NCI-H2107 (cell line): ENCODE measurements at places on chromosomes 6 and 20.

GRCh38 chr6:36441307-36441894 lies 1.3 kb downstream of the PXT1 start:
- peak; percentile 59 for DNase-seq

DNA sequence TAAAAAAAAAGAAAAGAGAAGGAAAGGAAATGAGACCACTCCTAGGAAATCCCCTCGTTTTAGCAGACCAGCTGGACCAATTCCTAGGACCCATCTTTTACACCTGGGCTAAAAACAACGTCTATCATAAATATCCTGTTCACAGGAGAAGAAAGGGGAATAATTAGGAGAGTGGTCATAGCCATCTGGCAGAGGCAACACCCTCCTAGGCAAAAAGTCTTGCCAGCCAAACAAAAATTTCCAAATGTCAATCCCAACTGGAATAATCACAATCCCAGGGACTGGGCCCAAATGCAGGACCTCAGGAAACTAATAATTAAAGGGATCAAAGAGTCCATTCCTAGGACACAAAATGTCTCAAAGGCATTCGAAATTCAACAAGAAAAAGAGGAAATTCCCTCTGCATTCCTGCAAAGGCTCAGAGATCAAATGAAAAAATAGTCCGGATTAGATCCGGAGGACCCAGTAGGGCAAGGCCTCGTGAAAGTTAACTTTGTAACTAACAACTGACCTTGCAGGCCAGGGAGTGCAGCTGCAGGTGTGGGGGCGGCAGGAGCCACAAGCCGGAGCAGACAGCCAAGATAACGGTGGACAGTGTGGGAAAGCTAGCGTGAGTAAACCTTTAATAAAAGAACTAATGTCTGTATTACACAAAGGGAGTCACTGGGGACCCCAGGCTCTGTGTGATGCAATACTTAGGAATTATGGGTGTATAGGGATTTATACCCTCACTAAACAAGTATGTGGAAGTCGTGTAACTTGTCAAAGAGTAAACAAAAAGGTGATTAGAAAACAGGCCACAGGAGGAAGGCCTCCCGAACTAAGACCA lies 11.7 kb downstream of the LCA5 start:
- no peak for DNase-seq

- no peak for DNase-seq
These were observed 30.6 kb upstream of the SULF2 start for GRCh38 chr20:47815866-47816265.

DNA sequence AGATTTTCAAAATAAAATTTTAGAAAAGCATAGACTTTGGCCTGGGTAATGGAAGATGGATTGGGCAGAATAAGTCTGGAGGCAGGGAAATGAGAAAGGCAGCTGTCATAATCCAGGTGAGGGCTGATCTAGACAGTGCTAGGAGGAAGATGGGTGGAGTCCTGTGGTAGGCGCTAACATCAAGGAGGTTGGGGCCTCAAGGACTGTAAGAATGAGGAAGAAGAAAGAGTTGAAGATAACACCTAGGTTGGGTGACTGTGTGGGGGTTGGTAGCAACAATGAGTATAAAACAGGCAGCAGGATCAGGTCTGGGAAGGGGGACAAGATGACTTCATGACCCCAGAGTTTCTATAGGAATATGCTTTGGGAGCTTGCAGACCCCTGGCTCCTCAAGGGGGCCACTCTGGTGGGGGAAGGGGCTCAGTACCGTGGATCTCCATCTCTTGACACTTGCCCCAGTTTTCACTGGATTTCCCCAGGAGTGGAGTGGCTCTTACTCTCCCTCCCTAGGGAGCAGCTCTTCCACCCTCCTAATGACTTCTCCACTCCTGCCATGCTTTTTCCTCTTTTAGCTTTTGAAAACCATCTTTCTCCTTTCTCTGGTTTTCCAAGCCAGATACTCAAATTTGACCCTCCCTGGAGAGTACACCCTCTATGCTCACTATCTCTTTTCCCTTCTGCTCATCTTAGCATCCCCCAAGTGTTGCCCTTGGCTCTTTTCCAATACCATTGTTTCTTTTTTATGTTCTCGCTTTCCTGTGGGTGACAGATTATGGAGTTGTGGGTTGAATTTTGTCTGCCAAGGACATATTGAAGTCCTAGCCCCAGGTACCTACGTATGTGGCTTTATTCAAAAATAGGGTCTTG lies 14.8 kb downstream of the TRIM31 start:
- no peak for DNase-seq

DNA sequence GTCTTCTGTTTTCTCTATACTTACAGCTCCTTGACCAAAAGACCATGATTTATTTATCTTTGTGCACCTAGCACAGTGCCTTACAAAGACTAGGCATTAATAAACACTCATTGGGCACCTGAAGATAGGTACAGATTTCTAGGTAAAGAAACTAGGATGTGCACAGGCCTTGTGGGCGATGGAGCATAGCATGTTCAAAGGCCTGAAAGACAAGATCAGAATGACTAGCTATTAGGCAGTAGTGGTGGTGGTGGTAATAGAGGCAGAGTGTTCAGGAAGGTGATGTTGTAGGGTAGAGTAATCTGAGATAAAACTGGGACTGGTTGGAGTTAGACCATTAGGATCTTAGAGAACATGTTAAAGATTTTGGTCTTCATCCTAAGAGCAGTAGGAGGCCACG lies 3.9 kb downstream of the TXLNB start:
- no peak for DNase-seq

- DNase-seq, result no peak
These were observed 545.7 kb downstream of the PRKN start for GRCh38 chr6:162181741-162182401.

DNA sequence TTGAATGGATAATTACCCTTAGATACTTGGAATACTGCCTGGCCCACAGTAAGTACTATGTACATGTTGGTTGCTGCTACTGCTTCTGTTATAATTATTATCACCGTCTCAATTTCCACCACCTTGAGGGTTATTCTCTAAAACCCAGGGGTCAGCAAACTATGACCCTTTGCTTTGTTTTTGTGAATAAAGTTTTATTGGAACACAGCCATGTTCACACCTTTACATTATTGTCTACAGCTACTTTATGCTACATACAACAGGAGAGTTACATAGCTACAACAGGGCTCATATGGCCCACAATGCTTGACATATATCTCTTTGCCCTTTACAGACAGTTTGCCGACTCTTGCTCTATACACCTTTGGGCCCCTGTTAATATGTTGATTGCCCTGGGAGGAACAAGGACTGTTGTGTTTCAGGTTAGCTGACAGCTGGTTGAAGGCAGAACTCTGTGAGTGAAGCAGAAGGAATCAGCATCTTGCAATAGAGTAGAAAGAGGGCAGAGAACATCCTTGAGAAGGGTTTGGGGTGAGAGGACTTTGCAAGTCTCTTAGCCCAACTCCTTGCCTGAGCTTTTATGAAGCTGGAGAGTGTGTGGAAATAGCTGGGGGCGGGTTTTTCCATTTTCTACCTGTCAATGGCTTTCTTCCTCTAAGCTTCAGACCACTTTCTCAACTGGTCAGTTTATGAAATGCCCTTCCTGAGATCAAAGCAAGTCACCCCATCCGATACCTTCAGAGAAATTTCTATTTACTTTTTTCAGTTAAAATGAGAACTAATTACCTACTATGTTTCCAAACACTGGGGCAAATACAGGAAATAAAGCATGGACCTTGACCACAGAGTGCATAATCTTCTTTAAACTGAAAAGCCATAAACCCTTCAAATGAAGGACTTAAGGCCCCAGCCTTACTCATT lies 3.5 kb upstream of the MEP1A start:
- DNase-seq, result no peak

DNA sequence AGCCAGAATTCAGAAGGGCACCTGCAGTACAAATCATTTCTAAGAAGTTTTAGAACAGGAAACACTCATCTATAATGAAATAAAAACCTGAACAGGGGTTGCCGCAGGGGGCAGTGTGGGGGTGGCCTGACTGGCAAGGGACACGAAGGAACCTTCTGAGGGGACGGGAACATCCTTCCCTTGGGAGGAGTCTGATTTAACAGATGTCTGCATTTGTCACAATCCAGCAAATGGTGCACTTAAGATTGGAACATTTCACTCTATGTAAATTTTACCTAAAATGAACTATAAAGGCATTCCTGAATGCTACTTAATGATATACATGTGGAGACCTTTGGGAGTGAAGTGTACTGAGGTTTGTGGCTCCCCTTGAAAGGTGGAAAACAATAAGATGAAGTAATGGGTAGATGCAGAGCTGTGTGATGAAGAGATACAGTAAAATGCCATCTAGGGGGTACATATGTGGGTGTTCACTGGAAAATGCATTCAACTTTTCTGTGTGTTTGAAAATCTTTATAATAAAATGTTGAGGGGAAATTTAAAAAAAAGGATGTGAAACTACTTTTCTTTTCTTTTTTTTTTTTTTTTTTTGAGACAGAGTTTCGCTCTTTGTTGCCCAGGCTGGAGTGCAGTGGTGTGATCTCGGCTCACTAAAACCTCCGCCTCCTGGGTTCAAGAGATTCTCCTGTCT lies 89.5 kb downstream of the SNX5 start:
- DNase-seq, result no peak

DNA sequence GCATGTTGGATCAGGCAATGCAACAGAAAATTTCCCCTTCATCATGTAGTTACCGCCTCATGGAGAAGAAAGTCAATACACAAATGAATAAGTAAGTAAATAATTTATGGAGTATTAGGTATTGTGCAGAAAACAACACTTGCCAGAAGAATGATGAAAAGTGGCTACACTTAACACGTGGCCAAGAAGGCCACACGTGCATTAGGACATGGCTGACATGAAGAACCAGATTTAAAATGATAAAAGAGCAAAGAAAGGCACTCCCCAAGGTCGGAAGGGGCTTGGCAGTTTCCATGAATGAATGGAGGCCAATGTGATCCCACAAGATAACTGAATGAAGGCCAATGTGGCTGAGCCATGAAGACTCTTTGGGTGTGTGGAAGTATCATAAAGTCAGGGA lies 447.2 kb downstream of the DOK5 start:
- DNase-seq, result no peak

DNA sequence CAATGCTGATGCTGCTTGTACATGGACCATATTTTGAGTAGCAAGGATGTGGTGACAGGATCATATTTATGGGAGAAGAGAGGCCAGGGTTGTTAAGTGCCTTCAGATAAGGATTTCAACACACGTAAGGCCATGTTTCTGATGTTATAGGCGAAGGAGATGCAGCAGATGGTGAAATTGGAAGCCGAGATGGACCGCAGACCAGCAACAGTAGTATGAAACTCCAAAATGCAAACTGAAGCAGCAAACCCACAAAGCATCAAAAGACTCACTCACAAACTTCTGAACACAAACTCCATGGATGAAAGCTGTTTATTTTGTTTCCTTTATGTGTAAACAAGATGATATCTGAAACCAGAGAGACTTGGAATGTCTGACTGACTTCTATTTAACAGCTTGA lies 35.6 kb upstream of the LAMP5 start:
- no peak for DNase-seq

DNA sequence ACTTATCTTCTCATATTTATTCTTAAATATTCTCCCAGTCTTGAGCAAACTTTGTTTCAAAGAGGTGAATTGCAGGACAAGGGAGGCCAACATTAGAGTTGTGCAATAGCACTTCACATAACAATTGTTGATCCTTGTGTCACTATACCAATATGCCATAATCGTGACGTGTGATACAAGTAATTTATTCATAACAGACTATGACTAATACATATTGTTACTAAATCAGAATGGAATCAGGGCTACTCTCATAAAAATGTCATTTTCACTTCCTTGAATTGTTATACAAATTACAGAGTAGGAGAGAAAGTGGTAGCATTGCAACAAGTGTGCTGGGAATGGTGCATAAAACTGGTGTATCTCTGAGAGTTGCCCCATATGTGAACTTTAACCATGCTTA lies 37.2 kb upstream of the PLCB1 start:
- no peak for DNase-seq

DNA sequence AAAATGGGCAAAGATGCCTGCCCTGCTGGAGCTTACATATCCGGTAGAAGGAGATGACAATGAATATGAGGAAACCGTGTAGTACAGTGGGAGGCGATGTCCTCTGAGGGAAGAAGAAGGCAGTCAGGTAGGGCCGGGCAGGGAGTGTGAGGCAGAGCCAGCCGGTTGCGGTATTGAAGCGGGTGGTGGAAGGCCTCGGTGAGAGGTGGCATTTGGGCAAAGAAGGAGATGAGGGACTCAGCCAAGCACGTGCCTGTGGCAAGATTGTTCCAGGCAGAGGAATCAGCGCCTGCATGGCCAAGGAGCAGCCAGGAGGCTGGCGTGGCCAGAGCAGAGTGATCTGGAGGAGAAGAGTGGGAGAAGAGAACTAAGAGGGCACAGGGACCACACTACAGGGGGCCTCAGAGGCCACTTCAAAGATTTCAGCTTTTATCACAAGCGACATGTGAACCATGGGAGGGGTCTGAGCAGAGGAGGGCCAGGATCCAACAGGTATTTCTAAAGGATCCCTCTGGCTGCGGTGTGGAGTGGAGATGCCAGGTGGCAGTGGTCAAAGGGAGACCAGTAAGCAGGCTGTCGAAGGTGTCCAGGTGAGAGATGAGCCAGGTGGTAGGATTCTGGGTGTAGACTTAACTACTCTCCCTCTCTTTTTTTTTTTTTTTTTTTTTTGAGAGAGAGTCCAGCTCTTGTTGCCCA lies 13.8 kb downstream of the MDFI start:
- DNase-seq, result no peak

- DNase-seq, result no peak
These were observed 17.5 kb upstream of the CEP85L start for GRCh38 chr6:118668761-118669385.

DNA sequence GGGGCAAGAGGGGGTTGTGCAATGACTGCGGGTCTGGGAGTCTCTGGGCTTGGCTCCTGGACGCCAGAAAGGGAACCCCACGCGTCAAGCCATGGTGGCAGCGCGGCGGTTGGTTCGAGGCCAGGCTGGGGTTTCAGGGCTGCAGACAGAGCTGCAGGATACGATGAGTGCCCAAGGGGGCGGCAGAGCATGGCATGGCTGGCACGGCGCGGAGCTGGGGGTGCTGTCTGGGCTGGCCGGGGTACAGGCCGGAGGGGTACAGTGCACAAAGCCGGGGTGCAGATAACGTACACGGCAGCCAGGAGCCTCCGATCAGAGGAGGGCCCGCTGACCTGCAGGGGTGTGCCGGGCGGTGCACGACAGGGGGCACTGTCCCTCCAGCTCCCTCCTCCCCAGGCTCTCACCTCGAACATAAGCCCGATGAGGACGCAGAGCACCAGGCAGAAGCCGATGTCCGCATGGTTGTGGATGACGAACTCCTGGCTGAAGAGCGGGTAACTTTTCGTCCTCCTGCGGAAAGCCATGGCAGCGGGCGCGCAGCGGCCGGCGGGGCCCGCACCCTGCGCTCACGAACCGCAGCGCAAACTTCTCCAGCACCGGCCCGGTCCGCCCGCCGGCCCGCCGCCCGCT lies 353 bp downstream of the TRAM2 start:
- no peak for DNase-seq
